ENCODE measurements at places on chromosomes 5 and 9. TPM values are rescaled to one million over a fixed set of nuclear protein-coding genes. Genes with fewer than 3 reads are reported as not detected.

Gene NKD2
- polyA plus RNA-seq: 15.2 TPM

DNA sequence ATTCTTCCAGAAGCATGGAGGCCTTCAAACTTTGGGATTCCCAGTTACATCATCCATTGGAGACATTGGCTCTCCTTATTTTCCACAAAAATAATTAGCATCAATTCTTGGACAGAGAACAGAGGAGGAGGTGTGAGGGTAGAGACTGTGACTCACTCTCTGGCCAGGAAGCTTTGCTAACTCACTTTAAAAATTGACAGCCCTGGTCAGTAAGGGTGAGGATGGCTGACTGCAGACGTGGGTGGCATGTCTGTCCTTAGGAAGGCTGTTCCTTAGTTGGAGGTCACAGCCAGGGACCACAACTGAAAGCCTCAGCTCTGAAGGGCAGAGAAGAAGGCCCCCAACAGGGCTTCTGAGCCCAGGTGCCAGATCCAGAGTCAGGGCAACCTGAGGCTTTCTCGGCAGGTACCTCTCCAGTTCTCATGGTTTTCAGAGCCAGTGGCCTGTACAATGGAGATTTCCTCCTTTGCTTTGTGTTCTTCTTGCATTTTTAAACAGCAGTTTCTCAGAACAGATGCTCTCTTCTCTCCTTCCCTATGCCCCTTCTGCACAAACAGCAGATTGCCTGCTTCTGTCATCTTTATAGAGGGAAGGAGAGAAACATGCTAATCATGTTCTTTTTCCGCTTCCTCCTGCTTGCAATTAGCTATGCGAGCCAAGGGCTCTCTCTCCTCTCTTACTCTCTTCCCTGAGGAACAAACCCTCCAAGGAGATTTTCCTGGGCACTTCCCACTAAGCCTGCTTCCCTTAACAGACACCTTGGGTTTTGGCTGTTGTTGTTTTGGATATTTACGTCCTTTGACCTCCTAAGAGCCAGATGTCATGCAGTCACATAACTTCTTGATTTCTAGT lies 92.5 kb upstream of the ZNF366 start:
- DNase-seq: no peak

GRCh38 chr9:84705128-84705527 lies 35.6 kb downstream of the NTRK2 start:
- no peak for DNase-seq

- no peak for DNase-seq
These were observed 246.7 kb downstream of the ADAMTSL1 start for GRCh38 chr9:18720691-18721090.

Gene NUTM2G
- polyA plus RNA-seq: 0.88 TPM

Gene GABRP
- 0.13 TPM for polyA plus RNA-seq

DNA sequence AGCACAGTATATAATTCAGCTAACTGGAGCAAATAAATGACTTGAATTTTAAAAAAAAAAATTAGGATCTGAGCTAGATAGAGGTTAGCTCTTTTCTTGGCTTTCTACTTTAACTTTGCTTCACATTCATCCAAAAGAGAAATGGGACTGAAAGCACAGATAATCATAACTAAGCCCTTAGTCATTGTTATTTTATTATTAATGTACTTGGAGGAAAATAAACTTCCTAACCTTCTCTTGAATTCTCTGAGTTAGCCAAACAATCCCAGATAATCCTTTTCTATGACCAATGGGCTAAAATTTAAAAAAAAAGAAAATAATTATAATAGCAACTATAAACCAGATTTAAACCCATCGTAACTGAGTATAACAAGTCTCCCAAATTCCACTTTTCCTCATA lies 57.6 kb upstream of the RASA1 start:
- no peak for DNase-seq

- DNase-seq: no peak
These were observed 355.1 kb upstream of the RFX3 start for GRCh38 chr9:3880851-3881250.

Gene TRIM14
- 59.2 TPM for polyA plus RNA-seq

Gene PSMB7
- polyA plus RNA-seq: 148 TPM

DNA sequence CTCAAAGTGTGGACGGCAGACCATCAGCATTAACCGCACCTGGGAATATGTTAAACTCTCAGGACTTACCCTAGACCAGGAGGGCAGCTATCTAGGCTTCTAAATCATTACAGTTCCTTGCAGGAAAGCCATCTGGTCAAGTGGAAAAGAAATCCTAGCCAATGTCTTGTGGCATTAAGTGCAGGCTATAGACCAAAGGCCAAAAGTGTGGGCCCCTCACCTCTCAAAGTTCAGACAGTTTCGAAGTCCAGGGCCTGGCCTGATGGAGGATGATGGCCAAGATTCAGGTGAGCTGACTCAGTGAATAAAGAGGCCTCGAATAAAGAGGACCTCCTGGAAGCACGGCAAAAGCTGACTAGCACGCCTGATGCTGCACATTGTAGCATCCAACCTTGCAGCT lies 24.0 kb upstream of the PTPN3 start:
- peak; percentile 81 for DNase-seq

Gene CNTNAP3
- polyA plus RNA-seq: 3.4 TPM

GRCh38 chr9:114484854-114485443 lies 20.3 kb downstream of the WHRN start:
- no peak for DNase-seq

Gene CDC20B
- polyA plus RNA-seq: 0.15 TPM

- DNase-seq: no peak
These were observed 56.7 kb downstream of the ARHGAP26 start for GRCh38 chr5:142826741-142827492.

Gene IFNA13
- 0.12 TPM for polyA plus RNA-seq

DNA sequence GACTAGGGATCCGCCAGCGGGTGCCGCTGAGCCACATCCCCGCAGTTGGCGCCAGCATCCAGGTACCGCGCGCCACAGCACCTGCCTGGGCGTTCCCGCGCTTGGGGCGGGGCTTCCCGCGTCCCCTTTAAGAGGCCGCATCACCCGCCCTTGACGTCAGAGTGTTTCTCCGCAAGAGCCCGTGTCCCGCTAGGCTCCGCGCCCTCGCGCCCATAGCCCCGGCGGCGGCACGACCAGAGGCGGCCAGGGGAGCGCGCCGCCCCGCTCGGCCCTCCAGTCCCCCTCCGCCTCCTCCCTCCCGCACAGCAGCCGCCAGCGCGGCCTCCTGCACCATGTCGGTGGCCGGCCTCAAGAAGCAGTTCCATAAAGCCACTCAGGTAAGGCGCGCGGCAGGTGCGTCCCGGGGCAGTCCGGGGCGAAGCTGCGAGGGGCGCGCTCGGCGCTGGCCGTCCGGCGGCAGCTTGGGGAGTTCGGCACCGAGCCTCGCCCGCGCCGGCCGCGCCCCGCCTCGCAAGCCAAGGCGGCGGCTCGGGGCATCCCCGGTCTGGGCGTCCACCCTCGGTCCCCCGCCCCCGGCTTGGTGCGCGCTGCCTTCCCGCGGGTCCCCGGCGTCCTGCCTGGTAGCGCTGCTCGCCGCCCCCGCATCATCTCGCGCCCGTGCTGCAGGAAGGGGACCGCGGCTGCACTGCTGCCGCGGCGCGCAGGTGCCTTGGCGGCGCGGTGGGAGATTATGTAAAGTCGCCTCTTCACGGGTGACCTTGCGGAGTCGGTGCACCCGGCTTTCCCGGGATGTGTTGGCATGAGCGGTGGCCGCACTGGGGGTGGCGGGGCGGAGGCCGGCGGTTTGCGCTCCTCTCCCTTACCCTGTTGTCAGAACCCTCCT lies at the start of gene SH3GL2:
SH3GL2 (plus strand) TSS at position 156 of the 883 bp plus-strand sequence.
- peak; percentile 27 for DNase-seq

Gene FGF18
- 1.4 TPM for polyA plus RNA-seq

Gene COL23A1
- polyA plus RNA-seq: 8.9 TPM

Gene CA9
- 4.2 TPM for polyA plus RNA-seq

DNA sequence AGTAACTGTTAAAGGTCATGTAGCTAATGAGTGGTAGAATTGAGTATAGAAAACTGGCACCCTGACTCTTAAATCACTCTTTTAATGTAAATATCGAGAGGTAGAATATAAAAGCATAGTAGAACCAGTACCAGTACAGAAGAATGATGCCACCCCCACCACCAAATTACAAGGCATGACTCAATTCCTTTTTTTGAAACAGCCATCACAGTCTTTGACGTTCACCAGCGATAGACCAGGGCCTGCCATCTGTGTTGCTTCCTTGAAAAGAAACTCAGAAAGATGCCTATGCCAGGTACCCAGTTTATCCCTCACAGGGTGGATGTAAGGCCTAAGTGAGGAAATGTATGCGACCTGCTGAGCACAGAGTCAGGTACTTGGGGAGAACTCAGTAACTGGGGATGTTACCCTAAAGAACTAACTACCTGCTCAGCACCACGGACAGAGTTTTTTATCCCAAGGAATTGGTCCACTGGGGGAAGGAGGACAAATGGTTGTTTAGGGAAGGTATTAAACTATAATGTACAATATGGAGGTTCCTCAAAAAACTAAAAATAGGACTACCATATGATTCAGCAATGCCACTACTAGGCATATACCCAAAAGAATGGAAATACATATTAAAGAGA lies 116.5 kb downstream of the BRINP1 start:
- no peak for DNase-seq

- no peak for DNase-seq
These were observed 59.4 kb downstream of the ROR2 start for GRCh38 chr9:91890662-91891061.

DNA sequence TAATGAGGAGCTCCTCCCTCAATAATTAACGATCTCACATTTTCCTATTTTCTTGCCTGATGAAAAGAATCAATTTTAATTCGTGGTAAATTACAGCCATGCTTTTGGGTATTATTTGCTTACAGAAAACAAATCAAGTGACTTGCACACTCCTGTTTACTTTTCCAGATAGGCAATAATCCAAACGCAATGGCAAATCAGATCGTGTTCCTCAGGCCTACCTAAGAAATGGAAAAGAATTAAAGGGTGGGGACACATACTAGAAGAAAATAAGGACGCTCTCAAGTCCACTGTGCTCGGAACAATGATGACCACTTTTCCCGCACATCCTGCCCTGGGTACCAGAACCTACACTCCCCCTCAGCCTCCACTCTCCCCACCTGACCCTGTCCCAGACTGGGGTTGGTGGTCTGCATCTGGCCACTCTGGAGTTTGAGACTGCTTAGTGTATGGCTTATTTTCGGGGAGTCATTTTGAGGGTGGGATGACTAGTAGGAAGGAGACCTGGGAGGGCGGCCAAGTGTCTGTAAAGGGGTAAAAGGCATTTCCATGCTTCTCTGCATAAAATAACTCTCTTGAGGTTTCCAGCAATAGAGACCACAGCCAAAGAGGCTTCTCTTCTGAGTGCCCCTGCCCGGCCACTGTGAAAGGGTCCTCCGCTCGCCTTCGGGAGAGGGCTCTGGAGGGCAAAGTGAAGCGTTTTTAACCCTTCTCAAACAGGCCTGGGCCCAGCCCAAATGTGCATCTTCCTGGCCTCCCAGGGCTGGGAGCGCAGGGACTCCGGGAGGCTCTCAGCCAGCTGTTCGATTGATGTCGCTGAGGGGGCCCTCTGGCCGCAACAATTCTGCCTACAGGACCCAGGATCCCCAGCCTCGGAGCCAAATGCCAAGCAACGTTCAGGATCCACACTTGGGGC lies 4.5 kb upstream of the OTP start:
- no peak for DNase-seq

DNA sequence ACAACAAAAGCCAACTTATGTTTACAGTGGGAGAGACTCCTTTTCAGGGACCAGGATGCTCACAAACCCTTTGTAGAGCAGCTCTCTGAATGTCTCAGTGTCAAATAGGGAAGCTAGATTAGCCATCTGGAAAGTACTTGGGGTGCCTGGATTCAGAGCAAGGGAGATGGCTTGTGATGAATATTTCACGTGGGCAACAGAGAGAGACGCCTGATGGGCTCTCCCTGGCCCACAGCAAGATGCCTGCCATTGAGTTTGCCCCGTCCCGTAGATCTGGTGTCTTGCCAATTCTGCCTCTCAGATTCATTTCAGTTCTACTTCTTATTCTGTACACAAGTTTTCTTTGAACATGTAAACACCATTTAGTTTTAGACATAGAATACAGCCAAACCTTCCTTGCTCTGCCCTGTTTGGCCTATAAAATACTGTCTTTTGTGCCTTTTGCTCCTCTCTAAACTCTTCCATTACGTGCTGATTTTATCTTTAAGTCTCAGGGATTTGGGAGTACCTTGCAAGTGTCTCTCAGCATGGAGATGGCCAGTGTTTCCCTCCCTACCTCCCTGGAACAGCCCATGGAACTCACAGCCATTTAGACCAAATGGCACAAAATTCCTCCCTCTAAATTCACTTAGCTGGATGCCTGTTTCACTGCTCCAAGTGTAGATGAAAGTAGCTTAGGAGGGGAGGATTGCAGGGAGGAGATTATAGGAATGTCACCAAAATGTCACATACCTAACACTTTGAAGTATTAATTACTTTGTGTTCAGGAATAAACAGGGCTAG lies 234.3 kb downstream of the SAXO1 start:
- DNase-seq: no peak

GRCh38 chr5:137651022-137651421 lies 84.9 kb downstream of the KLHL3 start:
- DNase-seq: no peak

DNA sequence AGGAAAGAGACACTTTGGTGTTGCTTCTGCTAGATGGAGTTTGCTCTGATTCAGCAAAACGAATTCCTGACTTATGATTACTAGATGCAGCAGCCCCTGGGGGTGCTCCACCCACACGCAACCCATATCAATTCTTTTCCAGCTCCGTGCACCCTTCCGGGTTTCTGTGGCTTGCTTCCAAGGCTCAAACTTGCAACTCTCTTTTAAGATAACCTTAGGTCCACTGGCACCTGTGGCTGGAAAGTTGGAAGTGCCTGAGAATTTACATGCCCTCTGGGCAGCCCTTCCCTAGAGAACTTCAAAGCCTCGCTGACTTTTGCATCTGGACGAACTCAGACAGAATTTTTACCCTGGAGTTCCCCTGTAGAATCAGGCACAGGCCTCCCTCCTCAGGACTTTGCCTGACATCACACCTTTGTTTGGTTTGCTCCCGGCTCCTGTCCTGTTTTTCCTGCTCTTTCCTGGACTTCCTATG lies 224.9 kb downstream of the SNX18 start:
- no peak for DNase-seq

Gene C5
- 25.9 TPM for polyA plus RNA-seq

- no peak for DNase-seq
These were observed 459.4 kb upstream of the CDH6 start for GRCh38 chr5:30734118-30734517.

GRCh38 chr9:18421391-18421790 lies 52.6 kb upstream of the ADAMTSL1 start:
- DNase-seq: no peak

DNA sequence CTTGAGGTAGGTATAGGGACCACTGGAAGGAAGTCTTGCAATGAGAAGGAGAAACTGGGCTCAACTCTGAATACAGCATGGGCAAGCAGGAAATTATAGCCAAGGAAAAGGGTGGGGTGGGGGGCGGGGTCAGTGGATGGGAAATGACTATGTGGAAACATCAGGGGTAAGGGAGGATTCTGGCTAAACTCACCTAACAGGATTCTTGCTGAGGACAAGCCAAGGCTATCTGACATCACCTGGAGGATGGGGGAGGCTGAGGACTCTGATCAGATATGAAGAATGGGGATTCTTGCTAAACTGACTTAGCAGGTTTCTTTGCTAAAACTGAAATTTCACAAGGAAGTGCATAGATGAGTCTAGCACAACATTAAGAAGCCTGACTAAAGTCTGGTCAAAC lies 40.8 kb downstream of the CTSL start:
- DNase-seq: peak; percentile 10

- DNase-seq: no peak
These were observed 59.3 kb upstream of the ANGPTL2 start for GRCh38 chr9:127181595-127182190.

All from large intestine (tissue), 12 donors.